ENCODE measurements at places on chromosomes 6 and 20.

DNA sequence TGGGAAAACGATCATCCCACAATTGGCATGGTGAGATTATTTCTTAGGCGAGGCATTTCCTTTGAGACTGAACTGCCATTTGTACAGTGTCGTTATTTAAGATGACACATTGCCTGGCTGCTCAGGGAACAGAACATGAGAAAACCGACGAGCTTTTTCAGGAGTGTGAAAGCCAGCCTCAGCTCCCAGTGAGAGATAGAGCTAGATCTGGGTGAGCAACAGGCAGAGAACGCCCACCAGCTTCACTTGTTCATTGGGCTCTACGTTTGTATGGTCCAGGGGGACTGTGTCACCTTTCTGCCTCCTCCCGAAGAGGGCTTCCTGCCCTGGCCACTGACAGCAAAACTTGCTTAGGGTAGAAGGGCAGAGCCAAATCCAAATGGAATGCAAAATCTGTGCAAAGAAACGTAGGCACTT is 378.1 kb downstream of the RNGTT start:
- no peak for DNase-seq

GRCh38 chr20:9550871-9551270 is 36.5 kb downstream of the LAMP5 start:
- no peak for DNase-seq

DNA sequence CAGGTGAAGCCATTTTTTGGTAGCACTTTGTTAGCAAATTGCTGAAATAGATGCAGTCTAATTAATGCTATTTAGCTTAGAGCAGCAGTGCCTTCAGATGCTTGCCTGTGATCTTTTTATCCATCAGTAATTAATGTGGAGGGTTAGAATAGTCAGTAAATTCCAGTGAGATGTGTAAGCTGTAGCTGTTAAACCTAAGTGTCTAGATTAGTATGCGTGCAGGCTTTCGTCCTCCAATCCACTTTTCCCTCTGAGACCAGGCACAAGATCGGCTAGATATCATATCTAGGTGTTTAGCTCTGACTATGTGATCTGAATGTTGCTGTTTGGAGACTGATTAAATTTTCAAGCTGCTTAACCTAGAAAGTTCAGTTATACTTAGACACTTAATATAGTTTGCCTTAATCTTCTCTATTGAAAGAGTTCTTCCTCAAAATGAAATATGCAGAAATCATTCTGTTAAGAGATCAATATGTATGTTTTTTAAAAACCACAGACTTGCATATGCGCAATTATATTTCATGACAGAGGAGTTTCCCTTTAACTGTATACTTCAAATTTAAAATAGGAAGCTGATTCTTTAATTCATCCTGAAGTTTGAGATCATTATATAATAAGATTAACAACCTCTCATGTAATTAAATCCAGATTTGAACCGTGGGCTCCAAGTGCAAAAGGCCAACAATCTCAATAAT is 41.2 kb downstream of the XRN2 start:
- DNase-seq, result no peak

- no peak for DNase-seq
Observed at GRCh38 chr20:19361790-19362189, 149.3 kb downstream of the SLC24A3 start.

GRCh38 chr6:24460966-24461365 is 28.4 kb downstream of the GPLD1 start:
- no peak for DNase-seq

- no peak for DNase-seq
Observed at GRCh38 chr20:5065879-5066383, 53.8 kb downstream of the PCNA start.

DNA sequence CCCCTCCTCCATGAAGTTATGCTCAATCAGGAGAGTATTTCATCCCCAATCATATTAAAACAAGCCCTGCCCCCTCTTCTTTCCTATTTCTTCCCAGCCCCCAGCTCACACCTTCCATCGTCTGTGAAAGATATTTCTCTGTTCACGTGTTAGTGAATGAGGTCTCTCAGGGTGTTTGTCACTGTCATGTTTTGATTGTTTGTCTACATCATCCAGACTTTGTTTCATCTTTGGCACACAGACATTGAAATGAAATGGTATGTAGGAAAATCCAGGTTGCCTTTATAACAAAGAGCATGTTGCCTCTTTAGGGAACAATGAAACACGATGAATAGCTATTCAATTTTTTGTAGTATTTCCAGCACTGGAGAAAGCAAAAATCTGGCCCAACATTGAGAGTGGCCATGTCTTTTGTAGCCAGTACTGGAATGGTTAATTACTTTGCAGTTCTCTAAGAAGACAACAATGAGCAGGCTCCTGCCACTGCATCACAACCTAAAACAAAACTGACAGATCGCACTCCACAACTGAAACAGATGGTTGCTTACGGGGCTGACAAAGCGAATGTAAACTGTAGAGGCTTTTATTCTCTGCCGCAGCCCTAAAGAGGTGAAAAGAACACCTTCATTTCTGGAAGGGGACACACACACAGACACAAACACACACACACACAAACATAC is 543.6 kb upstream of the CITED2 start:
- no peak for DNase-seq

- no peak for DNase-seq
Observed at GRCh38 chr20:3364323-3365013, 43.0 kb downstream of the DNAAF9 start.

DNA sequence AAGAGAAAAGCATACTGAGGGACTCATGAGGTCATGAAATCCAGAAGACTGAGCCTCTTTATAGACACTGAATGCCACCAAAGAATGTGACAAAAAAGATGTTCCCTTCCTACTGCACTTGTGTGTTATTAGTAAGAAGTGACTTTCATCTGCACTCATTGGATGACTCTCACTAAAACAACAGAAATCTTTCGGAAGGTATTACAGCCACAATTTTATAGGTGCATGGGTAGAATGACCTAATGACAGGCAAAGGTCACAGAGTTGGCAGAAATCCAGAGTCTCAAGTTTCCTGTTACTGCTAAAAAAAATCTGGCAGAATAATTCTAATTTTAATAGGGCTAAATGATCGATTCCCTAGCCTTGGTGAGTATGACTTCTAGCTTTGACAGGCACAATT is 13.3 kb downstream of the PKHD1 start:
- DNase-seq, result no peak

DNA sequence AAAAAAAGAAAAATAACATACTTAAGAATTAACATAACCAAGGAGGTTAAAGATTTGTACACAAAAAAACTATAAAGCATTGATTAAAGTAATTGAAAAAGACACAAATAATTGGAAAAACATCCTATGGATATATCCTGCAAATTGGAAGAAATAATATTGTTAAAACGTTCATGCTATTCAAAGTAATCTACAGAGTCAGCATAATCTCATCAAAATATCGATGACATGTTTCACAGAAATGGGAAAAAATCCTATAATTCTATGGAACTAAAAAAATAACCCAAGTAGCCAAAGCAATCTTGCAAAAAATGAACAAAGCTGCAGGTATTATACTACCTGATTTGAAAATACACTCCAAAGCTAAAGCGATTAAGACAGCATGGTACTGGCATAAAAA is 23.3 kb downstream of the OR5V1 start:
- DNase-seq, result no peak

DNA sequence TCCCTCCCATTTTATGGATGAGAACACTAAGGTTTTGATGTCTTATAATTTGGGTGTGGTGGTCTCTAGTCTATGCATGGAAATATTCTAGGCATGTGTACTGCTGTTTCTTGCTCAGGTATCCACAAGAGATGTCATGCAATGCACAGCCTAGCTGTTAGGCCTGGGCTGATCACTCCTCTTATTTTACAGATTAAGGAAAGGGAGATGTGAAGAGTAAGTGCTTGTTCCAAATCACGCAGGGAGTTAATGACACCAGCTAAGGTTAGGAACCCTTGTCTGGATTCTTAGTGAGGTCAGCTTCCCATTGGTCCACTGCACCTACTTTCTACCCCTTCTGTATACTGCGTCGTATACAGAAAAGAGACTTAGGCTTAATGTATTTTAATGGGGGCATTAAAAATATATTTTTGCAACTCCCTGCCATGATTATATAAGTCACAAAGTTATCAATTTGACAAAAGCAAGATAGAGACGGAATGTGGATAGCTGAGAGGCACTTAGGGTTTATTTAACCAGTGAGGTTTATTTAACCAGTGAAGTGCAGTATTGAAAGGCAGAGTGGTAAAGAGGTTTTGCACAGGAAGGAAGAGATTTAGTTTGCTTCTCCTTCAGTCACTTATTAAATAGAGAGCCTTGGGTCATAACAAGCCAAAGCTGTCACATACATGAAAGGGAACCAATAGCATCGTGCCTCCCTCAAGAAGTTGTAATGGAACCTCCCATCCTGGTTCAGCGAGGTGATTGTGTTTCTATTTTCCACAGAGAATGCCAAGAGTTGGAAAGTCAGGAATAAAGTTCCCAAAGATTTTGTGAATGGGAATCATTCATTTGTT is 95.0 kb upstream of the FAM184A start:
- DNase-seq, result no peak

DNA sequence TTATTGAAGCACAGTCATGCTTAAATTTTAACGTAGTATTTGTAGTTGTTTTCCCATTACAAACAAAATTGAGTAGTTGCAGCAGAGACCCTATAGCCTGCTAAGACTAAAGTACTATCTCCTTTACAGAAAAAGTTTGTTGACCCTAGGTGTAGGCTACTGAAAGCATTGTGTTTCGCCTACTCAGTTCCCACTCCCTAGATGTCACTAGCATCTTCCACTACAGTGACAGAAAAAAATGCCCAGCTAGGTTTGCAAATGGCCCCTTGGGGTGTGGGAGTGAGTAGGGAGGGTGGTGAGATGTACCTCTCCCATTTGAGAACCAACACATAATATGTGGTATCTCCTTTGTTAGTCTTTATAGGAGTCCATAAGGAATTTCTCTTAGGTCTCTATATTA is 34.5 kb downstream of the UBR2 start:
- no peak for DNase-seq

- no peak for DNase-seq
Observed at GRCh38 chr6:24775520-24776058, 852 bp downstream of the GMNN start.

GRCh38 chr6:68756454-68757375 is 121.6 kb downstream of the ADGRB3 start:
- DNase-seq, result no peak

GRCh38 chr6:119728935-119729334 is 379.4 kb upstream of the MAN1A1 start:
- no peak for DNase-seq

DNA sequence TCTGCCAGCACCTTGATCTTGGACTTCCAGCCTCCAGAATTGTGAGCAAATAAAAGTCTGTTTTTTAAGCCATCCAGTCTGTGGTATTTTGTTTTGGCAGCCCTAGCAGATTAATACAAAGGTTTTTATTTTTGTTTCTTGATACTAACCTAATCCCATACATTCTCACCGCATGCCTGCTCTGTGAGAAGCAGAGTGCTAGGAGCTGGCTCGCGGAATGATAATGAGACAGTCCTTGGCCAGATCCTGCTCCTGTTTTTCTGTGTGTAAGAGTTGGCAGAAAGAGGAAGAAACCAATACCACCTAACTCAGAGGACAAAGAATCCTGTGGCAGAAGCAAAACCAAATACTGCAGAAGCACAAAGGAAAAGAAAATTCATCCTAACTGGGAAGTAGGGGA is 82.6 kb downstream of the KIF16B start:
- no peak for DNase-seq

- DNase-seq, result no peak
Observed at GRCh38 chr20:54172532-54172855, 1.3 kb downstream of the CYP24A1 start.

DNA sequence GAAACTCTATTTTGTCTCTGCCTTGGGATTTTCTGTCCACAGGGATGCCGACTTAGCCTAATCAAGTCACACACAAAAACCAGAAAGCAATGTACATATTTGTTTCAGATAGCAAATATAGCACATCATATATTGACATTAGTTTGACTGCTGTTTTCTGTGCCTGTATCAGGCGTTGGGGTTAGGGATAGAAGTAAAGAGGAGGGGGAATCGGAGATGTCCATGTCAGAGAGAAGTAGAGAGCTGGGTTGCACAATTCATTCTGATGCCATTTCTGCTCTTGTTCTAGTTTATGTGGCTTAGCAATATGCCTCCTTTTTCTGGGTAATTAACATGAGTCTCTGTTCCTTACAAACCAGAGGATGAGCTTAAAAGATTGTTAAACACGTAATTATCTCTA is 14.7 kb upstream of the IPCEF1 start:
- no peak for DNase-seq

GRCh38 chr6:98894810-98895209 is 52.9 kb downstream of the FBXL4 start:
- no peak for DNase-seq

GRCh38 chr6:31083742-31084354 is 28.5 kb downstream of the C6orf15 start:
- DNase-seq, result no peak

GRCh38 chr6:104229057-104229456 is 630.7 kb downstream of the HACE1 start:
- DNase-seq, result no peak

DNA sequence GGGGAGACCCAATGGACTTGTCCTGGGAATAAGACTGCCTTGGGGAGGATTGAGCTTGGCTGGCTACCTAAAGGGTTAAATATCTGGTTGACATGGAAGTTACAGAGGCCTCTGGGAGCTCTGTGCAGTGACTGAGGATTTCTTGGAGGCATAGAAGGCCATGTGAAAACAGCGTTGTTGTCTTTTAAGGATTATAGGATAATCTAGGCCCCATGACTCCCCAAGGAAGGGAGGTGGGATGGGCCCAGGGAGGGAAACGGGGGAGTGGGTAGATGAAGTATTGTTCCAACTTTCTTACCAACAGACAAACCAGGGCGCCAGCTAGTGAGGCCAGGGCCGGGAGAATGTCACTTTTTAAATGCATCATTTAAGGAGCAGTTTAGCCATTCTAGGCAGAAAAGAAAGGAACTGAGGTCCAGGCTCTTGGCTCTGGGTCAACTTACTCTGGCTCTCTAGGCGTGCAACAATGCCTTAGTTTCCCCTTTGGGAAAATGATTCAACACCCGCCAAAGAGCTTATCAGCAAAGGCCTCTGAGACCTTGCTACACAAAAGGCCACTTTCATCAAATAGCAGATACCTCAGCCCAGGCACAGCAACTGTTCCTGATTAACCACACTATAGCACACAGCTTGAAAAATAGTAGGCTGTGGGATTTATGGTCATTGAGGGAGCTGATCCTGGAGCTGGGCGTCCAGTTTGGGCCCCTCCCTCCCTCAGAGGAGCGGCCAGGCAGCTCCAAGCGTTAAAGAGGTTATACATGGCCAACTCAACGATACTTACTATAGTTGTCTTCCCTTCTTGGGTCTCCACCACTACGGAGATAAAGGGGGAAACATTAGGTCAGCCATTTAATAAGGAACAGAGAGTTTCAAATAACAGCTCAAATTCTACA is 7.0 kb downstream of the MRPS18A start:
- DNase-seq, result no peak

DNA sequence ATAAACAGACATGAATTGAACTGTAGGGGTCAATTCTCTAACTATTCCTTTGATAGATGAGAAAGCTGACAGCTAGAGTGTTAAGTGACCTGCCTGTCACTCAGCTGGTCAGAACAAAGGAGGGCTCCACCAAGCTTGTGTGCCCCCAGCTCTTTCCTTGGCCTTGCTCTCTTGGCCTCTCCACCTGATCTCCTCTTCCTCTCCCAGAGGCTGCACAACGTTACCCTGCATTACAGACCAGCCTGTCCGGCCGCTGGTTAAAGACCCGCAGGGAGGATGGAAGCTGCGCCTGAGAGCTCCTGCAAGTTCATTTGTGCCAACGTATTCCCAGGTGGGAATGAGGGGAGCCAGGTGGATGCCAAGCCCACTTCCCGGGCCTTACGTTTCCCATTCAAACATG is 22.5 kb downstream of the AGPAT4 start:
- no peak for DNase-seq

GRCh38 chr6:132304891-132305305 is 96.4 kb downstream of the MOXD1 start:
- no peak for DNase-seq

All from hypothalamus (tissue), 51 donors.